ENCODE measurements at places on chromosomes 4 and X. TPM values are rescaled to one million over a fixed set of nuclear protein-coding genes. Genes with fewer than 3 reads are reported as not detected.

GRCh38 chr4:73801692-73802091 is 34.8 kb upstream of the CXCL6 start:
- no peak for DNase-seq

GRCh38 chrX:136920001-136920400 is 39.5 kb upstream of the RBMX start:
- no peak for DNase-seq

MAGEB18 gene
- not detected for polyA plus RNA-seq

SOX3 gene
- not detected for polyA plus RNA-seq
